Stimulated activated effector memory CD8-positive, alpha-beta T cell treated with anti-CD3 and anti-CD28 coated beads, Interleukin-12 subunit alpha, Interleukin-12 subunit beta, amount 100 ng/mL, for 72 hours (primary cell): ENCODE measurements at places on chromosomes 2 and 18.

- DNase-seq = no peak
Observed at GRCh38 chr2:30272761-30273573, 41.6 kb downstream of the LBH start.

- DNase-seq = peak; percentile 26
Observed at GRCh38 chr2:98540536-98540935, 67.8 kb downstream of the COA5 start.

DNA sequence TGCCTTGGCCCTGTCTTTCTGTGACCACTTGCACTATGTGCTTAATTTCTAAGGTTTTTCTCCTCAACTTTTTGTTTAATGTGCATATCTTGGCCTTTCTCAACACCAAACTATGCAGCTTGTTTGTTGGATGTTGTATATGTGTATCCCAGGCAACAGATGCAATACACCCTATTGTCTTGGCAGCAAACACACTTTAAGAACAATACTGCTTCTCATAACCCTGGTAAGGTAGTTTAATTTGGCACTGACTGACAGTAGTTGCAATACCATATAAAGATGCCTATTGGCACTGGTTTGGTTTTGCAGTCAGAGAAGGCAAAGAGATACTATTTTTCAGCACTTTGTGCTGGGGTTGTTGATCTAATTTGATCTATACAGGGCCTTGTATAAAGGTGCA, 360.7 kb upstream of the CWC22 start:
- DNase-seq = no peak

DNA sequence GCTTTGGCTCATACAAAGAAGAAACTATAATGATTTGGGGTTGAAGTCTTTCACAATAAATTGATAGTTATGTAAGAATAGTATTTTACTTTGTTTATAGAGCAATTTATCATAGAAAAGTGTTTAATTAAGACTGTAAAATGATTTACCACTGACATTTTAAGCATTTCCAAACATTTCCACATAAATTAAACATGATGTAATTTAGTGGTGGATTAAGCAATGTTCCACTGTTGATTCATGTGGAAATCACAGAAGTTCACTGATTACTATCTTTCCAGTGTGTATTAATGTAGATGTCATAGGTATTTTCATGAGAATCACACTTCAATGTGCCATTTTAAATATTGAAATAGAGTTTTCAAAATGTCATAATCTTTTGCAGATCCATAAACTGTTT, 40.1 kb upstream of the GRB14 start:
- DNase-seq = no peak

- no peak for DNase-seq
Observed at GRCh38 chr2:36530983-36531354, 67.0 kb downstream of the FEZ2 start.

GRCh38 chr2:165953306-165953654, 296 bp downstream of the TTC21B start:
- no peak for DNase-seq

DNA sequence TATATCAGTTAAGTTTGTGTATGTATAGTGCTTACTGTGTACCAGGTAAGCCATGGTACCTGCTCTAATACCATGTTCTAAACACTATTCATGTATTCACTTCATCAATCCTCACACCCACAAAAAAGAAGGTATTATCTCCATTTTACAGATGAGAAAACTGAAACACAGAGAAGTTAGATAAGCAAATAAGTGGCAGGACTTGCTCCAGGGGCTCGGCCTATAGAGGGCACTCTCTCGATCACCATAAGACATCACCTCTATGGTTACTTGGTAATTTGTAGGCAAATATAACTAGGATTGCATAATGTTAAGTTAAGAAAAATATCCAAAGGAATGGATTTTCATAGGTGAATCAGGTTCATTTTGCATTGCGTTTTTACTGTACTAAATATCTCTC, 118.1 kb upstream of the FN1 start:
- no peak for DNase-seq

- no peak for DNase-seq
Observed at GRCh38 chr18:56789004-56789888, 138.1 kb downstream of the WDR7 start.
